ENCODE measurements at places on chromosomes 11 and 22. TPM values are rescaled to one million over a fixed set of nuclear protein-coding genes. Genes with fewer than 3 reads are reported as not detected.

- DNase-seq = peak; percentile 33
These were observed 1.8 kb downstream of the TBC1D22A start for GRCh38 chr22:46764140-46764680.

DNA sequence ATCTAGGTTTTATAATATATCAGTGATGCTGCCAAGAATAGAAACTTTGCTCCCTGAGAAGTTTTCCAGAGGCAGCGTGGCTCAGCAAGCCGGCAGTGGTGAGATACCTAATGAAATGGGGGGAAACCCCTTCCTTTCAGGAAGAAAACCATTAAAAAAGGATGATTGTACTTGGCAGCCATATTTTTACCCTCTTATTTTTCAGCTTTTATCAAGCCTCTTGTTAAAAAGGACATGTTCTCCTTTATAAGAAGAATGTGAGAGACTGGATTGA, 9.0 kb upstream of the ME3 start:
- DNase-seq = no peak

GRCh38 chr11:36779791-36780190, 181.8 kb upstream of the RAG2 start:
- no peak for DNase-seq

Gene ADSL
- total RNA-seq = 123 TPM

Gene PATE4
- not detected for total RNA-seq

DNA sequence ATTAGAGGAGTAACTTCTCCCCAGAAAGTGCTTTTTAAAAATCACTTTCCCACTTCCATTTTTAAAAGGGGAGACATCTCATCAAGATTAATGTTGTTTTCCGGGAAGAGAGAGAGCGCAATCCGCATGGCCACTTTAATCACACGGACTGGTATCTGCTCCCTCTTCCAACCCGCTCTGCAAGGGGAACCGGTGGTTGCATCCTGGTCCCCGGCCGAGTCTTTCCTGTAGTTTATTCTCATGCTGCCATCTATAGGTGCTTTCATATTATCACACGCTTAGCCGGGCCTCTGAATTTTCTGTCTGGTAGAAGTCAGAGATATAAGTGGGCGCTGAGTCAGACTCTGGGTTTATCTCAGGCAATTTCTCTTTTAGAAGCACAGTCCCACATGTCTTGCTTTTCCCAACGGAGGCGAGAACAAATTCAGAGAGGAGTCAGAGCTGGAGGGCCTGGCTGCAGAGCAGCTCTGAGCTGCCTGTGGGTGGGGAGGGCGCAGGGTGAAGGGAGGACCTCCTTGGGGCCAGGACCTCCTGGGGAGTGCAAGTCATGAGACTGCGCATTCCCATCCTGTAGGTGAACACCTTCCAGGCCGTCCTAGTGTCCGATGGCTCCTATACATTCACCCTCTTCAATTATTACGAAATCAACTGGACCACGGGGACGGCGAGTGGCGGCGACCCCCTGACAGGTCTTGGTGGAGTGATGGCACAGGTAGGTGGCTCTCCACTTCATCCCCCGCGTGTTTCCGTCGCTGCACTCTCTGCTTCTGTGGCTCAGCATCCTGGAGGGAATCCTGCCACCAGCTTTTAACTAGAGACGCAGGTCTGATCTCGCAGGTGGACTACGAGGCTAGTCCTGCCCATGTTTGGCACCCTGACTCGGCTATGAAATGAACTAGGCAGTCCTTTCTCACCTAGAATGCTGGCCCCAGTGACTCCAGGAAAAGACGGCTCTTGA, 11.7 kb downstream of the TECTA start:
- peak; percentile 89 for DNase-seq

DNA sequence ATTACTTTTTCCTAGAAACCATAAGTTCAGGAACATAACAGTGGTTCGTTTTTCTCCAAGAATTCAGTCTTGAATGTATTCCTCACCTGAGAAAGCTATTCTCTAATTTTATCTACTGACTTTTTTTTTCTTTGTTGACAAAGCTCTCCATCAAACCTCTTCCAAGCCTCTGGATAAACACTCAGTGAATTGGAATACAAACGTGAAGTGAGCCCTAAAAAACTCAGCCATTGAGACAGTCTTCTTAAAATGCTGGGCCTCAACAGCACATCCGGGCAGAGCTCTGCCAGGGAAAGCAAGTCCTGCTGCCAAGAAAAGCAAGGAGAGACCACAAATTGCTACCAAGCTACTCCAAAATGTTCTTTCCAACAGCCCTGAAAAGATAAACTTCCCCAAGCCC, 7.7 kb upstream of the SLC1A2 start:
- peak; percentile 78 for DNase-seq

- DNase-seq = no peak
These were observed 6.4 kb upstream of the PLAAT2 start for GRCh38 chr11:63569570-63569969.

Gene HBE1
- not detected for total RNA-seq

Gene PLA2G3
- not detected for total RNA-seq

DNA sequence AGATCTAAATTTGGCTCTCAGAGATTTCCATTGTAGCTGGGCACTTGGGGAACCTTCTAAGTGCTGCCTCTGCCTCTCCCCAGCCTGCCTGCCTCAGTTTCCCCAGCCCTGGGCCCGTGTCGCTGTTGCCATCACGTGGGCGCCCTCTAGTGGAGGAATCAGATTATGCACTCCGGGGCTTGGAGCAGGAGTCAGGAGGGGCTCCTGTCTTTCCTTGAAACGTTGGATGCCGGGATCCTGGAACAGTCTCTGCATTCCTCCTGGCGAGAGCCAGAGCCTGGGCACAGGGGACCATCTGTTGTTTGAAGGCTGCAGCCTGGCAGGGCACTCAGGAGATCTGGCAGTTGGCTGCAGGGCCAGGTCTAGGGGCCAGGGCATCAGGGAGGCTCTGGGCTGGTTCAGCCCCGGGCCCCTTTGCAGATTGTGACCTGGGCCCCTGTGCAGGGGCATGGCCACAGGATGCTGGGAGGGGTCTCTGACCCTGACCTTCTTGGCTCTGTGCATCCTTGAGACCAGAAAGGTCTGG, 71.6 kb downstream of the LRP5 start:
- peak; percentile 49 for DNase-seq

DNA sequence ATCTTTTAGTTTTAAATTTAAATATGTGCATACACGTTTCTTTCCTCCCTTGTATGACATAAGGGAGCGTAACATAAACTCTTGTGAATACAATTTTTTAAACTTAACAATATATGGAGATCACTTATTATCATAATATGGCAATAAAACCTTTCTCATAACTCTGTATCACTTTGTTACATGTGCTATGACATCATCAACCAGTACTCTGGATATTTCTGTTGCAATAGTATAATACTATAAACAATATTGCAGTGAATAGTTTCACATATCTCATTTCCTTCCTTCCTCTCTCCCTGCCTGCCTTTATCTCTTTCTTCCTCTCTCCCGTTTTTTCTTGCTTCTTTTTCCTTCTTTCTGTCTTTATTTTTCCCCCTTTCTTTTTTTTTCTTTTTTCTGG, 1278.0 kb upstream of the CNTN5 start:
- no peak for DNase-seq

Gene OR51B4
- total RNA-seq = not detected

Gene GAB4
- total RNA-seq = not detected

- no peak for DNase-seq
These were observed 15.5 kb downstream of the OR52M1 start for GRCh38 chr11:4560467-4560866.

Gene FERMT3
- total RNA-seq = 0.51 TPM

- no peak for DNase-seq
These were observed 6.8 kb downstream of the BID start for GRCh38 chr22:17767233-17768065.

Gene OR10A2
- not detected for total RNA-seq

Gene BRSK2
- 0.11 TPM for total RNA-seq

DNA sequence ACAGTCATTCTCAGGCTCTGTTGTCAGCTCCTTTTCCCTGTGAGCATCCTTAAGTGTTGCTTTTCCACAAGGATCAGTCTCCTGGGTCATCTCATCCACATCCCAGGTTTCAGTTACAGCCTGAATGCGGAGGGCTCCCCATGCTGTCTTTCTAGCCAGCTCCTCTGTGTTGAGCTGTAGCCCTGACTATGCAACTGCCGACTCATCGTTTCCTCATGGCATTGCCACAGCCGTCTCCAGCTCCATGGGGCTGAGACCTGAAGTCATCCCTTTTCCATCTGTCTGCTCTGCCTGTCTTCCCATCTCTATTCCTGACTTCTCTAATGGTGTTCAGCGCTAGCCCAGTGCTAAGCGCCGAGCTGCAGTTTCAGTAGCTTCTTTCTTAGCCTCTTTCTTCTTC, 11.8 kb downstream of the SAMM50 start:
- DNase-seq = peak; percentile 26

Gene CD3D
- not detected for total RNA-seq

Gene ANO9
- not detected for total RNA-seq

GRCh38 chr22:28910569-28911303, 27.4 kb downstream of the ZNRF3 start:
- DNase-seq = no peak

- peak; percentile 83 for DNase-seq
These were observed 41.9 kb upstream of the KIRREL3 start for GRCh38 chr11:127042445-127042844.

- DNase-seq = peak; percentile 24
These were observed 4.1 kb downstream of the MMP20 start for GRCh38 chr11:102620818-102621561.

DNA sequence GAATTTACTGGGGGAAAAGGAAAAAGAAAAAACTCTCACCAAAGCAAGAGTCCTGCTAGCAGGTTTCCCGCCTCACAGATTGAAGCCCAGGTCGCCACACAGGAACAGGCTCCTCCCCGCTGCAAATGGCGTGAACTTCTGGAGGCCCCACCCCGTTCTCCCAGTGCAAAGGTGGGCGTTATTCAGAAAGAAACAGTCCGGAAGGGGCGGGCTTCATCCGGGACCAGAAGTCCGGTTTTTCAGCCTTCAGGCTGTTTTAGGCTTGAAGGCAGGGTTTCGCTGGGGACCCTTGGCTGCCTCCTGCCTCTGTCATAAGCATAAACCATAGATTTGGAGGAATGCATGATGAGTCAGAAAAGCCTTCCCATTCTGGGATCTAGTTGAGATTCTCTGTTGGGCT, 148.3 kb upstream of the POU2AF2 start:
- no peak for DNase-seq

DNA sequence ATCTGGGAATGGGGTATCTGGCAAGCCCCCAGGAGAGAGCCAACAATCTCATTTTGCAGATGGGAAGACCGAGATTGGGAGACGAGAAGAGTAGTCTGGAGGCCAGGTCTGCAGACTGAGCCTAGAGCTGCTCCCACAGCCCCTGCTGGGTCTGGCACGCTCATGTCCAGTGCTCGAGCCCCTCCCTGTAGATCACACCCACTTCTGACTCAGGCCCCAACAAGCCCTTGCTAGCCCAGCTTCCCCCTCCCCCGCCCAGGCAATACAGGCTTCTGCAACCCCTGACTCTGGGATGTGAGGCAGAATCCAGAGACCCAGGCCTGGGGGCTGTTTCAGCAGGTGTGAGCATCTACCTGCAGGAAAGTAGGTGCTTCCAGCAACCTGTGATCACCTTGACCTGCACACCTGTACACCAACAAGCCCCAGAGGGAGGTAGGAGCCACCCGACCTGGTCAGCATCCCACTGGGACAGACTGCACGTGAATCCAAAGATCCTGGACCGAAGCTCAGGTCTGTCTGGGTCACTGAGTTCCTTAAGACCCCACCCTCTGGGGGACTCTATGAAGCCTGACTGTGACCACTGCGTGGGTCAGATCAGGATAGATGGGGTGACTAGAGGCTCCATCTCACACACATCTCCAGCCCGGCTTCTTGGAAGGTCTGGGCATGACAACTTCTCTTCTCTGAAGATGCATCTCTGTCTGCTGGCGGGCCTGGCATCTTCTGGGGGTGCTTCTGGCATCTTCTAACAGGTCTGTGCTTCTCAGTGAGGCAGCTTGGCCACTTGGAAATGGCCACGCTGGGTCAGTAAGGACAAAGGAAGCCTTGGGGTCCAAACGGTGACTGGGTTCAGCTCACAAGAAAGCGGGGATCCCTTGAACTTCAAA, 29.3 kb downstream of the LINC01488 start:
- peak; percentile 58 for DNase-seq

Gene PLAAT5
- not detected for total RNA-seq

GRCh38 chr22:48501231-48501750, 1326.4 kb downstream of the BRD1 start:
- DNase-seq = no peak

Gene POU2AF2
- not detected for total RNA-seq

DNA sequence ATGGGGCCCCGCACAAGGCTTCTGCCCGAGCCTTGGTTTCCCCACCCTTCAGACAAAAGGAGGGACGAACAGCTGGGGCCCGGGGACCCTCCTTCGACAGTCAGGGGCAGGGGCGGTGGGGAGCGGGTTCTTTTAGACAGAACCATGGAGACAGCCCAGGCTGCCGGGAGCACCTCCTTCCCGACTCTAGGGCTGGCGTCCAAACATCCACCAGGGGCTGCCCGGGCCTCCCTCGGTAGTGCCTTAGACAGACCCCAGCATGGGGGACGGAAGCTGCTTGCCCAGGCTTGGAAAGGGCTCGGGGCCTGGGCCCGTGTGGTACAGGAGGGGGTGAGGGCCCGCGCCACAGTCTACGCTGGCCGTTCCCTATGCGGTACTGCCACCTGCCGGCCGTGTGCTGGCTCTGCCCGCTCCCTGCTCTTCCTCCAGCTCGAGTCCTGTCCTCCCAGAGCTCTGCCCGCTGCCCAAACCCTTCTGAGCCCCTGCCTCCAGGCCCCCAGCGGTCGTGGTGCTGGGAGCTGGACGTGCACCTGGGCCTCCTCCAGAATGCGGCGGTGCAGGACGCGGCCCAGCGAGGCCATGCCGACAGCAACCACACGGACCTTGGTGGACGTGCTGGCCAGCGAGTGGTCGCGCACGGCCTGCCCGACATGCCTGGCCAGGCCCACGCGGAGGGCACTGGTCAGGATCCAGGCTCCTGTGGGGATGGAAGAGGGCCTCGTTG, 20.1 kb downstream of the TSSC4 start:
- DNase-seq = peak; percentile 85

Gene CCDC87
- total RNA-seq = 0.11 TPM

DNA sequence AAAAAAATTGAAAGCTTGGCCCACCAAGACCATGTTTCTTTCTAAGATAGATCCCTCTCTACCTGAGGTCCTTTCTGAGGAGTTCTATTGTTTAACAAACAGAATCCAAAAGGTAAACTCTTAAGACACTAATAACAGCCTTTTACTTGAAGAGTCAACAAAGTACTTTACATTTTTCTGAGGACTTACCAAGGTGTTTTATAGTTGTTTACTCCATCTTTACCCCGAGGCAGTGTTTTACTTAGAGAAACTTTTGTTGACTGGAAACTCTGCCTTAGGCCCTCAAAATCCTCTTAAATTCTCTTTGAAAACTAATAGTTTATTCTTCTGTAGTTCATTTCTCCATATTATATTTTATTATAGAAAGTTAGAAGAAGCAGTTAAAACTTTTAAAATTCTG, 49.7 kb upstream of the NOX4 start:
- no peak for DNase-seq

Gene PATE3
- total RNA-seq = not detected

Measured in GM23248 (cell line).